SK-MEL-5 (cell line): ENCODE measurements at places on chromosomes 11 and 22. TPM values are rescaled to one million over a fixed set of nuclear protein-coding genes. Genes with fewer than 3 reads are reported as not detected.

Gene GRM5
- total RNA-seq, result 0.05 TPM in 2 replicates

Gene APOL4
- total RNA-seq, result not detected in 2 replicates

Gene NELL1
- 0.13 TPM in 1 of 2 replicates, not detected in the other for total RNA-seq

Gene MRGPRE
- total RNA-seq, result not detected in 2 replicates

Gene UPK3A
- not detected in 2 replicates for total RNA-seq

Gene PAX6
- 0.13 and 0.98 TPM in 2 replicates for total RNA-seq

Gene CARD16
- total RNA-seq, result 19.3 and 19.5 TPM in 2 replicates

Gene IGSF9B
- 0.61 and 1.4 TPM in 2 replicates for total RNA-seq

Gene OR5B3
- total RNA-seq, result not detected in 2 replicates

Gene OR51I1
- 0.63 TPM in 1 of 2 replicates, not detected in the other for total RNA-seq

Gene SHANK3
- total RNA-seq, result 2.1 and 2.6 TPM in 2 replicates

Gene C1QTNF4
- total RNA-seq, result not detected in 2 replicates

Gene PVALB
- not detected in 2 replicates for total RNA-seq

Gene SPECC1L
- total RNA-seq, result 37.8 and 38.0 TPM in 2 replicates

Gene OR10AG1
- not detected in 2 replicates for total RNA-seq

Gene OR51A4
- not detected in 2 replicates for total RNA-seq

Gene EFCAB6
- total RNA-seq, result 0.29 and 0.55 TPM in 2 replicates

Gene MS4A15
- not detected in 2 replicates for total RNA-seq

Gene BRSK2
- total RNA-seq, result 4.5 and 8.2 TPM in 2 replicates

Gene KLHL35
- 0.08 and 0.24 TPM in 2 replicates for total RNA-seq

Gene PITPNM1
- 9.3 and 10.8 TPM in 2 replicates for total RNA-seq

Gene VPS11
- total RNA-seq, result 43.7 and 49.9 TPM in 2 replicates

Gene PTPN5
- not detected in 2 replicates for total RNA-seq

Gene MIAT
- total RNA-seq, result 0.32 and 0.45 TPM in 2 replicates

Gene KCNJ11
- not detected in 2 replicates for total RNA-seq

Gene KDM4E
- not detected in 2 replicates for total RNA-seq

Gene MRGPRX3
- 0.11 and 0.21 TPM in 2 replicates for total RNA-seq

Gene HEPHL1
- not detected in 2 replicates for total RNA-seq

Gene FOLR1
- total RNA-seq, result not detected in 2 replicates

Gene NTM
- 0.69 and 0.95 TPM in 2 replicates for total RNA-seq

Gene ST14
- not detected in 2 replicates for total RNA-seq

Gene PACSIN3
- total RNA-seq, result 33.7 and 36.3 TPM in 2 replicates

Gene PKP3
- total RNA-seq, result not detected in 2 replicates

Gene RFPL3
- total RNA-seq, result not detected in 2 replicates

Gene SAC3D1
- total RNA-seq, result 4.7 and 4.8 TPM in 2 replicates

Gene F2
- total RNA-seq, result not detected in 2 replicates

Gene DEUP1
- not detected in 2 replicates for total RNA-seq

Gene SOX6
- 83.2 and 84.9 TPM in 2 replicates for total RNA-seq

Gene CNGA4
- total RNA-seq, result not detected in 2 replicates

Gene NAP1L4
- total RNA-seq, result 203 and 212 TPM in 2 replicates

Gene SLC22A8
- not detected in 2 replicates for total RNA-seq

Gene STK33
- total RNA-seq, result not detected in 2 replicates

Gene MS4A3
- not detected in 2 replicates for total RNA-seq

Gene SERHL2
- total RNA-seq, result 0.66 and 1.6 TPM in 2 replicates

Gene CECR2
- total RNA-seq, result 4.8 and 5.7 TPM in 2 replicates

Gene SOX10
- total RNA-seq, result 188 and 199 TPM in 2 replicates

Gene B4GALNT4
- total RNA-seq, result 1.1 and 1.4 TPM in 2 replicates

Gene ALX4
- 0.08 TPM in 1 of 2 replicates, not detected in the other for total RNA-seq

Gene RIMBP3B
- 0.16 and 0.24 TPM in 2 replicates for total RNA-seq

Gene WNT11
- 0.08 and 0.16 TPM in 2 replicates for total RNA-seq
